ENCODE measurements at places on chromosomes 12 and 14.
A peak's percentile ranks its signal among the peaks of the same experiment; 100 is the strongest.

GRCh38 chr14:33356181-33356580 lies 417.5 kb downstream of the NPAS3 start:
- no peak for DNase-seq

GRCh38 chr12:14482361-14482760 lies 85.3 kb downstream of the PLBD1 start:
- no peak for DNase-seq

GRCh38 chr12:63968673-63969072 lies 124.2 kb downstream of the SRGAP1 start:
- DNase-seq = no peak

DNA sequence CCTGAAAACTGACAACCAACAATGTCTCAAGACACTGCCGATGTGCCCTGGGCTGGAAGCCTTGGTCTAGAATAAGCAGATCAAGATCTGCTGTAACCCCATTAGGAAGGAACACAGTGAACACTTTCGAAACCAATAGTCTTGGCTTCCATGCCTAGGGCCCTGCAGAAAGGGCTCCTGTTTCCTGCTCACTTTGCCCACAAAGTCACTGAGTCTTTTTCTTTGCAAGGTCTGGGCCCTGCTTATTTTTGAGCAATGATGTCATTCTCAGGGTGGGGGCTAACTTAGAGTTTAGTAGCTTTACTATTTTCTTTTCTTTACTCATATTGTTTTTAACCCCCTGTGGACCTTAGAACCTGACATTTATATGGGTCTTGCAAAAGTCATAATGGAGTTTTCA lies 704.2 kb upstream of the TMEM132C start:
- no peak for DNase-seq

DNA sequence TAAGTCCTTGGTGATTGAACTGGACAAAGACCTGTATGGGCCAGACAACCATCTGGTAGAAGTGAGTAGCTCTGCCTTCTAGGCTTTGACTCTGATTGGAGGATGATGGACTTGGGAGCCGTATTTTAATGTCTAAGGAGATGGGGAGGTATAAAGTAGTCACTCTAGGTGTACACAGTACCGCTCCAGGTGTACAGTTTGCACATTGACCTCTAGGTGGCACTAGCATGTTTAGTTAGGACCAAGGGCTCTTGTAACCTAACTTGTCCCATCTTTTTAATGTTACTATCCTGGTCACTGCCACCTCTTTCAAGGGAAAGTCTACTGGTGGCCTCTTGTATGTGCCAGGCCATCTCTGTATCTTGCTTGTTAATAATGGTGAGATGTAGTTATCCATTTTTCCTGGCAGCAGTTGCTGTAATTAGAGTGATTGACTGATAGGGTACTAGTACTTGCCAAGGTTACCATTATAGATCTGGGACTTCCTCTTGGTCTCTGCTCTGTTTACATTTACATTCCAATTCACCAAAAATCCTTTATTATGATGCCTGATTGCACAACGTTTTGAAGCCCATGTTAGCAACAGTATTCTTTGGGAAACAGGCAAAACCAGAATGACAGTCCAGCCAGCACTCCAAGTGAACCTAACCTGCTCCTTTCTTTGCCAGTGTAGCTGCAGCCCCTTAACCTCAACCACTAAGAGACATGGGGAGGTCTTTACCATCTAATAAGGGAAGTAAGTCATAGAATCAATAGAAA lies 3.6 kb downstream of the SMARCD1 start:
- DNase-seq = peak; percentile 65

GRCh38 chr12:69658203-69658602 lies 40.9 kb downstream of the BEST3 start:
- DNase-seq = no peak

DNA sequence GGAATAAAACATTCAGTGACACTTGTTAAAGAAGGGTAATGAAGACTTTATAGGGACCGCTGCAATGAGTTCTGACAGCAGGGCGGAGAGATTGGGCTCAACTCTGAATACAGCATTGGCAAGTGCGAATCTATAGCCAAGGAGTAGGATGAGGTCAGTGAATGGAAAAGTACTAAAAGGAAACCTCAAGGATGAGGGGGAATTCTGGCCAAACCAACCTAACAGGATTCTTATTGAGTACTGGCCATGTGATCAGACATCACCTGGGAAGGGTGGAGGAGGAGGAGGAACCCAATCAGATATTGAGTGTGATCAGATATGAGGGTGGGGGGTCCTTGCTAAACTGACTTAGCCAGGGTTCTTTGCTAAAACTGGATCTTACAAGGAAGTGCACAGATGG lies 31.0 kb downstream of the DRAM1 start:
- DNase-seq = no peak

- DNase-seq = no peak
These were observed 139.9 kb upstream of the NCOR2 start for GRCh38 chr12:124707316-124707715.

- DNase-seq = no peak
These were observed 78.4 kb downstream of the PTPRR start for GRCh38 chr12:70842136-70842535.

DNA sequence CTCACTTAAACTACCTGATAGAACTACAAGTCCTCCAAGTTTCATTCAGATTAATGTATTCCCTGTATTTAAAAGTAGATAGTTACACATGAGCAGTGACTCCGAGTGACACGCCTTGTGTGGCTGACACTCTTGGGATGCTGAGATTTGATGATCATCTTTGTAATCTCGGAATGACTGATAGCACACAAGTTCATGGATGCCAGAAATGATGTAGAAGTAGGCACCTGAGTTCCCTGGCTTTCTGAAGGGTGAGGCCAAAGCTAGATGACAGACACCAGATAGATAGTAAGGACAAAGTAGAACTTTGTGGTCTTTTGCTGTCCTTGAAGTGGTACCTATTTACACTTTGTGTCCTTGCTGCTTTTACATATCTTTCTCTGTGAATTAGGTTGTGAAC lies 491.2 kb downstream of the PCNX1 start:
- DNase-seq = no peak
